Melanocyte of skin (primary cell): ENCODE measurements at places on chromosomes 5 and 9. TPM values are rescaled to one million over a fixed set of nuclear protein-coding genes. Genes with fewer than 3 reads are reported as not detected.

MRPS27 gene
- total RNA-seq, result 60.6 and 121 TPM in 2 replicates

CCDC69 gene
- 1.0 and 1.5 TPM in 2 replicates for total RNA-seq

MOCS2 gene
- total RNA-seq, result 45.6 and 53.7 TPM in 2 replicates

SELENOP gene
- total RNA-seq, result 1.3 and 1.5 TPM in 2 replicates

OBP2B gene
- not detected in 2 replicates for total RNA-seq

FBP1 gene
- not detected in 2 replicates for total RNA-seq

ANKRD18A gene
- total RNA-seq, result not detected in 2 replicates

DBH gene
- total RNA-seq, result not detected in 2 replicates

ABO gene
- total RNA-seq, result not detected in 2 replicates

SEMA5A gene
- 40.0 and 63.5 TPM in 2 replicates for total RNA-seq

NUTM2F gene
- total RNA-seq, result not detected in 2 replicates

CARD9 gene
- total RNA-seq, result 0.33 and 0.62 TPM in 2 replicates

ITGA1 gene
- 7.3 and 38.9 TPM in 2 replicates for total RNA-seq

CNTFR gene
- total RNA-seq, result not detected in 2 replicates

PCDHGB5 gene
- 8.7 and 12.5 TPM in 2 replicates for total RNA-seq

TRIM36 gene
- 2.9 and 3.1 TPM in 2 replicates for total RNA-seq

RELL2 gene
- total RNA-seq, result 4.8 and 6.9 TPM in 2 replicates

AKNA gene
- 11.0 and 11.7 TPM in 2 replicates for total RNA-seq

TNFSF15 gene
- under 0.01 TPM in 1 of 2 replicates, not detected in the other for total RNA-seq

MYMK gene
- total RNA-seq, result not detected in 2 replicates

CTSV gene
- 5.2 and 5.3 TPM in 2 replicates for total RNA-seq

UBLCP1 gene
- total RNA-seq, result 35.8 and 54.5 TPM in 2 replicates

CANX gene
- total RNA-seq, result 721 and 848 TPM in 2 replicates

FOXD4L3 gene
- total RNA-seq, result not detected in 2 replicates

POU5F2 gene
- 1.0 and 2.5 TPM in 2 replicates for total RNA-seq

ABLIM3 gene
- total RNA-seq, result 6.0 and 10.0 TPM in 2 replicates

SLCO6A1 gene
- not detected in 2 replicates for total RNA-seq

C9 gene
- total RNA-seq, result under 0.01 and 0.34 TPM in 2 replicates

SCGB3A2 gene
- total RNA-seq, result not detected in 2 replicates

LRRC19 gene
- not detected in 2 replicates for total RNA-seq

CCL27 gene
- 0.34 TPM in 1 of 2 replicates, not detected in the other for total RNA-seq

CCDC192 gene
- total RNA-seq, result not detected in 2 replicates

ANXA2R gene
- 0.36 and 0.69 TPM in 2 replicates for total RNA-seq

FOXI1 gene
- not detected in 2 replicates for total RNA-seq

PITX1 gene
- total RNA-seq, result not detected in 2 replicates

SHC3 gene
- 0.34 and 1.1 TPM in 2 replicates for total RNA-seq

N4BP3 gene
- total RNA-seq, result 0.67 and 0.77 TPM in 2 replicates

NPR2 gene
- total RNA-seq, result 13.3 and 17.3 TPM in 2 replicates

IFNA13 gene
- total RNA-seq, result not detected in 2 replicates

RACK1 gene
- 2,415 and 3,678 TPM in 2 replicates for total RNA-seq

NMUR2 gene
- total RNA-seq, result not detected in 2 replicates

TYRP1 gene
- total RNA-seq, result 8,397 and 14,252 TPM in 2 replicates

NR3C1 gene
- 18.0 and 22.5 TPM in 2 replicates for total RNA-seq

FOXD4L6 gene
- total RNA-seq, result 0.34 TPM in 1 of 2 replicates, not detected in the other

GABRP gene
- 0.15 and 0.33 TPM in 2 replicates for total RNA-seq

RPL7A gene
- 802 and 1,407 TPM in 2 replicates for total RNA-seq
